ENCODE measurements at places on chromosomes 2 and 18. TPM values are rescaled to one million over a fixed set of nuclear protein-coding genes. Genes with fewer than 3 reads are reported as not detected.
A peak's percentile ranks its signal among the peaks of the same experiment; 100 is the strongest.

Gene HIBCH
- 7.7 TPM for polyA plus RNA-seq

Gene SRD5A2
- polyA plus RNA-seq, result not detected

Gene AP1S3
- 26.0 TPM for polyA plus RNA-seq

Gene CABYR
- polyA plus RNA-seq, result 7.9 TPM

Gene CCDC178
- polyA plus RNA-seq, result not detected

DNA sequence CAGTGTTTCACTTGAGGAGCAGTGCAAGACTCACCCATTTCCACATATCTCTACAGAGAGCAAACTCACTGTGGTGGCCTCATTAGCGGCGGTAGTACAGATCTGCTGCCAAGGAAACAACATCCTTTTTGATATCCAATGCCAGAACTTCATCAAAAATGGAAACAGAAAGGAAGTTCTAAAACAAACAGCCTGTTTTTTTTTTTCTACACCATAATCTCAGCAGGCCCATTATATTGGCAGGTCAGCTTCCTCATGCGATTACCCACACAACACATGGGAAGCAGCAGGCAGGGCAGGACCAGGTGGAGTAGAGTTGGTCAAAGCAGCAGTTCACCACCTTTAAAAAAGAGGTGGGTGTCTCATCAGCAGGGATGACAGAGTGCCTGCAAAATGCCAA is 678.9 kb upstream of the CELF4 start:
- DNase-seq, result no peak

DNA sequence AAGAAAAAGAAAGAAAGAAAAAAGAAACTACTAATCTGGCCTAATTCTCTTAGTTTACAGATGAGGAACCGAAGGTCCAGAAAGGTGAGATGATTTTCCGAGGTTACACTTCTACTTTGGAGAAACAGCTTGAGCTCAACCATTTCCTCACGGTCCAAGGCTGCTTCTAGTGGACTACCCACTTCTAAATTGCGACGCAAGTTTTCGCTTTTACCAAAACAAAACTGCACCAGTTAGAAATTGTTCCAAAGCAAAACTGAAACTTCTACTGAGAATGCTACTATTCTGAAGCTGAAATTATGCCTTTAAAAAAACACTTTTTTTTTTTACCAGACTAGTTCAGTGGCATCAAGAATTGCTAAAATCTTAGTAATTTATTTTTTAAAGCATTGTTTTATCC is 101.6 kb downstream of the INO80D start:
- DNase-seq, result no peak

- no peak for DNase-seq
These were observed 163.8 kb upstream of the STK17B start for GRCh38 chr2:196335221-196335634.

GRCh38 chr2:29705616-29706015 is 215.8 kb downstream of the ALK start:
- no peak for DNase-seq

DNA sequence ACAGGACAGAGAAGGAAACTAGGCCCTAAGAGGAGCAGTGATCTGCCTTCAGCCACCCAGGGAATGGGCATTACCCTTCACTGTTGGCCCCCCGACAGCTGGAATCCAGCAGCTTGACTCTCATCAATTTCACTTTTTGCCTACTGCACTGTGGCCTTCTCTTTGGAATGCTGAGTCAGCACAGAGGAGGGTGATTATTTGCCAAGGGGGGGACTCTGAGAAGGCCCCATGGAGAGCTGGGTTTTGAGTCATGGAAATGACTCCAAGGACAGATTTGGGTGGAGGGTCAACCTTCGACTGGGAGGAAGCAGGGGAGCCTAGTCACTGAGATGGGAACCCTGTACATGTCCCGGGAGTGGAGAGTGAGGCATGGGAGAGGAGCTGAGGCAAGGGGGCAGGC is 38.1 kb upstream of the NTSR2 start:
- no peak for DNase-seq

GRCh38 chr2:32011485-32011960 is 715 bp upstream of the MEMO1 start:
- no peak for DNase-seq

DNA sequence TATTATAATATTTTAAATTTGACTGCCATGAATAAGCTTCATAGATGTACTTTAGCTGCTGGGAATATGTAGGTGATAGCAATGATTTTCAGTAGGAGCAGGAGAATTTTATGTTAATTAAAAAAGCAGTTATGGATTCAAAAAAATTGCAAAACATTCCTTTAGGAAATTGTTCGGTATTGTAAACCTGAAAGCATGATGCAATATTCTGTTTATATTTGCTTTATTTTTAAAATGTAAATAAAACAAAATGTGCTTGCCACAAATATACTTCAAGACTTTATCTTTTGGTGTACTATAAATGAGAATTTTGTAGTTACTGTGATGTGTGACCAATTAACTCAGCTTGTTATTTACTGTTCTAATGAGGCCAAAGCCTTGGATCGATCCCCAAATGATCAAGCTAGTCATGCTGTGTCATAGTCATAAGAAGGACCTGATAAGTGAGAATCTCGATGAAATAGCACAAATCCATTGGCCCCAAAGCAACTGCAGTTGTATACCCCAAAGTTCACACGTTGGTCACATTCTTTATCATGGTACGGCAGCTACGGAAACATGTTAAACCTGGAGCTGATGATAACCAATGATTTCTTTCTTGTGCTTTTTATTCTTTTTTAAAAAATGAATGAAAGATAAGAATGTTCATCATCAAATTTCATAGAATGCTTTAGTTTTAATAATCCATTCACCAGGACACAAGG is 23.6 kb upstream of the ATIC start:
- DNase-seq, result no peak

DNA sequence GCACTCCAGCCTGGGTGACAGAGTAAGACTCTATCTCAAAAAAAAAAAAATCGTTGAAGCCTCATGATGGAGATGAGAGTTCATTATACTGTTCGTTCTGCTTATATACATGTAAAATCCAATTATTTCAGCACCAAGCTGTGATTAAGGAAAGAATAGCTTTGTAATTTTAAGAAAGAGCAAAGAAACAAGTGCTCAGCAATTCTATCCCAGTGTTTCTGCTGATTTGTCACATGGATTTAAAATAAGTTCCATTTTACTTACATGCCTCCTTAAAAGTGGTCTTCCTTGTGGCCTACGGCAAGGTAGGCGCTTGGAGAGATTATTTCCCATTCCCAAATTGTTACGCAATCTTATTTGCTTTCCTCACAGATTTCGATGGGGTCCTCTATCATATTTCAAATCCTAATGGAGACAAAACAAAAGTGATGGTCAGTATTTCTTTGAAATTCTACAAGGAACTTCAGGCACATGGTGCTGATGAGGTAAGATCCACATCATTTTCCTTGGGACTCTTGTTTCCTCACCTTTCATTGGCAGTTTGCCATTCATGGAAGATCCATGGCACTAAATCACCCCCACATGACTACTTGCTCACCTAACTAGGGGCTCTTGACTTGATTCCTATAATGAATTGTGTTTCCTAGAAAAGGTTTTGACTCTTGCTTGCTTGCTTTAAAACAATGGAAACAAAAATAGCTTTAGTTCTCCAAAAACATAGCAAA is 11.5 kb downstream of the ARPC2 start:
- peak; percentile 54 for DNase-seq

DNA sequence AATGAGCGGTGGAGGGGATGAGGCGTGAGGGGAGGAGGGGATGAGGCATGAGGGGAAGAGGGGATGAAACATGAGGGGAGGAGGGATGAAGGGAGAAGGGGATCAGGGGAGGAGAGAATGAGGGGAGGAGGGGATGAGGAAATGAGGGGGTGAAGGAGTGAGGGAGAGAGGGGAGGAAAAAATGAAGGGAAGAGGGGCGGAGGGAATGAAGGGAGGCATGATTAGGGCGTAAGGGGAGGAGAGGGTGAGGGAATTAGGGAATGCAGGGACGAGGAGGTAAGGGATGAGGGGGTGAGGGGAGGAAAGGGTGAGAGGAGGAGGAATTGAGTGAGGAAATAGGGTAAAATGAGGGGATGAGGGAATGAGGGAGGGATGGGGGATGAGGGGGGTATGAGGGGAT is 40.5 kb downstream of the AQP12A start:
- DNase-seq, result no peak
